ENCODE measurements at places on chromosomes 3 and 15.
A peak's percentile ranks its signal among the peaks of the same experiment; 100 is the strongest.

- no peak for DNase-seq
Observed at GRCh38 chr3:174397848-174398247, 461.3 kb upstream of the NAALADL2 start.

DNA sequence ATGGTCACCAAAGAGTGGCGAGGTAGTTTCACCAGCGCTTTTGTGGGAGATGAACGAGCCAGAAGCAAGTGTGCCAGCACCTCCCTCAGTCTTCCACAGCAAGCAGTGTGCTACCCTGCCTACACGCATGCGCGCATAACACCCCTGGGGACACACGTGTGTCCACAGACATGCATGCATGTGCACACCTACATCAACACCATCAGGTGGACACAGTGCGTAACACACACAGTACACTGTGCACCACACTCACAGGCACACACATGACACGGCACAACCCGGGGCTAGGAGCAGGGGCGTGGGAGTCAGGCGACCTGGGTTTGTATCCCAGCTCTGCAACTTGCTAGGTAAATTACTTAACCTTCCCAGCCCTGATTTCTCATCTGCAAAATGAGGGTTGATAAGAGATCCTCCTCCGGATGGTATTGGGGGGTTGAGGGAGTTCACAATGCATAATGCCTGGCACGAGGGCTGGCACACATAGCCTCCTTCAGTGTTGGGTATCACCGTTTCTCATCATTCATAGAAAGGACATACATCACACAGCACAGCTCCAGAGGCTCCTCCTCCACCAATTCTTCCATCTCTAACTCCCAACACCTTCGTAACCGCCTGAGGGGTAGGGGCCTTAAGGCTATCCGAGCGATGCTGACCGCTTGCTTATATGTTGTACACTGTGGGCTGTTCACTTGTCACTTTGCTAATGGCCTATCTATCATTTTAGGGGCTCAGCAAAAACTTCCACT, 174.9 kb downstream of the SMAD6 start:
- no peak for DNase-seq

GRCh38 chr3:71428841-71429596, 154.5 kb downstream of the FOXP1 start:
- DNase-seq: peak; percentile 47

- DNase-seq: peak; percentile 24
Observed at GRCh38 chr15:52481915-52482314, 46.8 kb downstream of the MYO5A start.

DNA sequence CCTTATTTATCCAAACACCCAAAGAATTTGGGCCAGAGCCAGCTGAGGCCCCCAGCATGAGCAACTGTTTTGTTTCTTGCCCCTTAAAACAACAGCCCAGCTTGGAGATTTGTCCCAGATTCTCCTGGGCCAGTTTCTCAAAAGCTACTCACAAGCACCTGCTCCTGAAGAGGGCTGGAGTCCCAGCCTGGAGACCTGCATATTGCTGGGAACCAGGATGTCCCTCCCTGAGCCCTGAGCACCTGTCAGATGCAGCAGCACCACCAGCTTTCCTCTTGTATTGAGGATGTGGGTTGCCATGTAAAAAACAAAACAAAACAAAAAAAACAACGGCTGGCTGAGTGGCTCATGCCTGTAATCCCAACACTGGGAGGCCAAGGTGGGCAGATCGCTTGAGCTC, 7.0 kb upstream of the RFT1 start:
- DNase-seq: no peak

DNA sequence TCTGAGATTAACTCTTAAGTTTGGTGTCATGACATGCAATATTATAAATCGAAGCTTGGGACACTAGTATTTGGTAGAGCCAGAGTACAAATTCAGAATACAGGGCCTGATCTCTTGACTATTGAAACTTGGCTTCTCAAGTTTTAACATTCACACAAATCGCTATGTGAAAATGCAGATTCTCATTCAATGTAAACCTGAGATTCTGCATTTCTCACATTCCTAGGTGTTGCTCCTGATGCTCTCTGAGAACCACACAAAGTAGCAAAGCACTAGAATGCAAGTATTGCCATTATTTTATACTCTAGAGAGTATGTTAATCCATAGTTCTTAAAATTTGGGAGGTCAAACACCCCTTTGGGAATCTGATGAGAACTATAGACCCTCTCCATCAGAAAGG, 47.9 kb downstream of the WDR49 start:
- no peak for DNase-seq

Data from activated CD4-positive, alpha-beta T cell treated with anti-CD3 and anti-CD28 coated beads for 48 hours (primary cell).